ENCODE measurements at places on chromosomes 5 and 9.

- DNase-seq, result no peak
Measured at GRCh38 chr5:135851186-135851914, 16.9 kb downstream of the SLC25A48 start.

- DNase-seq, result no peak
Measured at GRCh38 chr9:113177251-113177650, 26.4 kb downstream of the SLC31A2 start.

DNA sequence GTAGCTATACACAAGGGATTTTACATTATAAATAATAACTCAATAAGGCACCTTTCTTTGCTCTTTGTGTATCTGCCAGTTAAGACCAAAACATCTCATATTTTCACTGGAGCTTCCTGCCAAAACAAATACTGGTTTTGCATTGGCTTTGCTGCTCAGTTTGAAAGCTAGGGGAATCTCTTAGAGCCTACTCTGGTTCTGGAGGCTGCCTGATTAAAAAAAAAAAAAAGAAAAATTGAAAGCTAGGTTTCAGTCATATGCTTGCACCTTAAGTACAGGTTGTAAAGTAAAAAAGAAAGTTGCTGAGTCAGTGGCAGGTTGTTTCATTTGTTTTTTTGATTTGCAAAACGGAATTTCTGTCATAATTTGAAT, 2.3 kb downstream of the DENND4C start:
- no peak for DNase-seq

DNA sequence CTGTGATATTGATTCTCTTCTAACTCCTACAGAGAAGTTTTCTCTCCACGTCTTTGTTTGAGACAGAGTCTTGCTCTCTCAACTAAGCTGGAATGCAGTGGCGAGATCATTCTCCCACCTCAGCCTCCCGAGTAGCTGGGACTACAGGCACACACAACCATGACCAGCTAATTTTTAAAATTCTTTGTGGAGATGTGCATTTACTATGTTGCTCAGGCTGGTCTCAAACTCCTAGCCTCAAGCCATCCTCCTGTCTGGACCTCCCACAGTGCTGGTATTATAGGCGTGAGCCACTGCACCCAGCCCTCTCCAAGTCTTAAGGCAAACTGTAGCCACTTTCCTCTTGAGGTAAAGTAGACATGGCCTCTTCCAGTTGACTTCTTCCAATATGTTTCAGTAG, 72.2 kb downstream of the SNX18 start:
- DNase-seq, result no peak

- no peak for DNase-seq
Measured at GRCh38 chr9:83182071-83182470, 119.1 kb upstream of the RASEF start.

DNA sequence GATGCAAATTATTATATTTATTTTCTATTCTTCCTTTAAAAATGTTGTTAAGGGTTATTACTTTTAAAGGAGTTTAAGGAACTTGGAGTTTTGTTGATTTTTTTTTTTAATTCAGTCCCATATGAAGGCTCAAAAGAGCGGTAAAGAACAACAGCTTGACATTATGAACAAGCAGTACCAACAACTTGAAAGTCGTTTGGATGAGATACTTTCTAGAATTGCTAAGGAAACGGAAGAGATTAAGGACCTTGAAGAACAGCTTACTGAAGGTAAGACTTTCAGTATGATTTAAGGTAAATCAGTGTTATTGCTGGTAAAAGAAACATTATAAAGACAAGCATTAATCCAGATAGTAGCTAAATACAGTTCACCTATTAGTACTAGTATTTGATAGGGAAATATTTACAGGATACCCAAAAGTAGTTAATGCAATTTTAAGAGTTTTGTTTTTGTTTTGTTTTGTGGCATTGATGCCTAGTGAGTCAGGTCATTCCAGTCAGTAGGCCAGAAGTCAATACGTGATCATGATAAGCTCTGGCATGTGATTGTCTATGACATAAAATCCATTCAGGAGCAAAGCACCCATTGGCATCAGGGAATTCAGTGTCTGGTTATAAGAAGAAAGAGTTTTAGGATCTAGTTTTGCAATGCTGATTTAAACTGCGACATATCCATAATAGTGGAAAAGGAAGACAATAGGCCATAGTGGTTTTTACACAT, 49.2 kb downstream of the CNTRL start:
- DNase-seq, result no peak

DNA sequence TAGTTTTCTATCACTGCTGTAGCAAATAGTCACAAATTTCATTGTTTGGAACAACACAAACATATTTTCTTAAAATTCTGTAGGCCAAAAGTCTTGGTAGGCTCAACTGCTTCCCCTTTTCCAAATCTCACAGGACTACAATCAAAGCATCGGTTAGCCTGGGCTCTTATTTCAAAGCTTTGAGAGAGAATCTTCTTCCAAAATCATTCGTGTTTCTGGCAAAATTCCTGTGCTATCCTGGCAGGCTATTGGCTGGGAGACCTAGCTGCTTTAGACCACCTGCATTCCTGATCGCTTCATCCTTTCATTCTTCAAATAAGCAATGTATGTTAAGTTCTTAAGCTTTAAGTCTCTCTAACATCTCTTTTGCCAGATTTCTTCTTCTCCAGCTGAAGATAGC, 629.8 kb upstream of the CDH18 start:
- DNase-seq, result no peak

DNA sequence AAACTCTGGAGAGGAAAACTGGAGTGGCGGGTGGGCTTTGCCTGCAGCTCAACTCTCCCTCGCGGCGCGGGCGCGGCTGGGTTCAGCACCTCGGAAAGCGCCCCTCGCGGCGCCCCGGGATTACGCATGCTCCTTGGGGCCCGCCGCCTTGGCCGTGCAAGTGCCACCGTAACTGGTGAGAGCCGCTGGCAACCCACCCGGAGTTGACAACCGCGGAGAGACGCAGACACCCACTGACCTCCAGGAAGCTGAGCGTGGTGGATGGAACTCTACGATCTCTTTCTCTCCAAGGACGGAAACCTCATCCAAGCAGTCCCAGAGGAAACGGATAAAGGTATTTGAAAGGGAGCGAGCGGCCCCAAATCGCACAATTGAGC, 194 bp upstream of the RXFP3 start:
- DNase-seq, result peak; percentile 16

- DNase-seq, result no peak
Measured at GRCh38 chr9:87386490-87387025, 111.1 kb upstream of the DAPK1 start.

DNA sequence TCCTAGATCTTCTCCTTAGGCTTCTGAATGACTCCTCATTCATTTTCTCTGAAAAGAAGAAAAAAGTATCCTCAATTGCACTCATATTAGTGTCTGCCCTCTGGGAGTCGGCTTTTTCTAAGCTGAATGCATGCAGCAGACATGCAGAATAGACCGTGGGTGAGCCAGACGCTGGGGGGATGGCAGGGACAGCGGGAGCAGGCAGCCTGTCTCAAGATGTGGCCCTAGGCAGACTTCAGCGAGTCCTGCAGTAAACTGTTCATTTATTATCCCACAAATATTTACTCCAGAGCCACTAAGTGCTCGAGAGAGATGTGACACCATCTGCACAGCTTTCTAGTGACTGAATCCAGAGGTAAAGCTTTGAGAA, 164.9 kb upstream of the RAI14 start:
- DNase-seq, result no peak

DNA sequence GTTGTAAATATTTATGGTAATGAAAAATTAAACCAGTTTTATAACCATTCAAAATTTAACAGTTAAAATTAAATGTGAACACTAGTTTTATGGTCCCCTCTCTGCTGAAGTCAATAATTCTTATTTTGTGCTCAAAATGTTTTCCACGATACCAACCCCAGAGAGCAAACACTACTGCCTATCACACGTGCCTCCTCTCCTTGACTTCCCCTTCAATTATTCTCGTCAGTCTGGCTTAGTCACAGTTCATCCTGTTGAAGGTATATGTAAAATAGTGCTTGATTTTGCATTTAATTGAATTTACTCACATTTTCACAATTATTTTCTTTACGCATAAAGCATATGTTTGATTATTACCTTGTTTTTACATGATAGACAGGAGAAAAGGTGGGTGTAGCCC, 148.8 kb downstream of the CCDC192 start:
- DNase-seq, result no peak

DNA sequence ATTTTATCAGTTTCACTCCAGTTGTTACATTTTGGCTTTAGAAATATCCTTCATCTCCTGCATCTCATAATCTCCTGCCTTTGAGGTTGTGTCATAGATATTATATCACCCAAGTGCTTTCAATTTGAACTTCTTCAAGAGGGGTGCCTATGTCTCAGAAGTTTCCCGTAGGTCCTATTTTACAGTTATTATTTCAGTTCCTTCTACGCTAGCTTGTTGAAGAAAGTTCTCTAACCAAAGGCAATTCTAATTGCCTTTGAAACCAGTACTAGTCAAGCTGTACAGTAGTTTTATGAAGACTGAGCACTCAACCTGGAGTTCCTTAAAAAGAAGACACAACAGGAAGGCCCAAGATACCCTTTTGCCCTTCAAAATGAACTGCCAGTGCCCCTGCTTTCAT, 116.4 kb downstream of the ZCCHC7 start:
- no peak for DNase-seq

DNA sequence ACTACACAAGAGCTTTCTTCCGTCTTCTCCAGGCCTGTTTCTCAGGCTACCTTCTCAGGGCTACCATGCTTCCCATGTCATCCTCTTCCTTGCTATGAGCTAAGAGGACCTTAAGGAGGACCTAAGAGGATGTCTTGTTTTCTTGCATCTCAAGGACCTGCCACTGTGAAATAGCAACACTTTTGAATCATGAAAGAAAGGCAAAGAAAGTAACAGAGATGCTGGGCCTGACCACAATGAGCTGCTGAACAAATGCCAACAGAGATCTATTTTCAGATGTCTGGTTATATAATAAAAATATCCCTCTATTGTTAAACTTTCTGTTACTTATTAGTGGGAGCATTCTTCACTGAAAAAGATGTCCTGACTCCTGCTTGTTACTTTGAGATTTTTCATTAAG, 36.7 kb upstream of the ANXA1 start:
- no peak for DNase-seq

- no peak for DNase-seq
Measured at GRCh38 chr9:100653643-100654334, 75.9 kb downstream of the CAVIN4 start.

DNA sequence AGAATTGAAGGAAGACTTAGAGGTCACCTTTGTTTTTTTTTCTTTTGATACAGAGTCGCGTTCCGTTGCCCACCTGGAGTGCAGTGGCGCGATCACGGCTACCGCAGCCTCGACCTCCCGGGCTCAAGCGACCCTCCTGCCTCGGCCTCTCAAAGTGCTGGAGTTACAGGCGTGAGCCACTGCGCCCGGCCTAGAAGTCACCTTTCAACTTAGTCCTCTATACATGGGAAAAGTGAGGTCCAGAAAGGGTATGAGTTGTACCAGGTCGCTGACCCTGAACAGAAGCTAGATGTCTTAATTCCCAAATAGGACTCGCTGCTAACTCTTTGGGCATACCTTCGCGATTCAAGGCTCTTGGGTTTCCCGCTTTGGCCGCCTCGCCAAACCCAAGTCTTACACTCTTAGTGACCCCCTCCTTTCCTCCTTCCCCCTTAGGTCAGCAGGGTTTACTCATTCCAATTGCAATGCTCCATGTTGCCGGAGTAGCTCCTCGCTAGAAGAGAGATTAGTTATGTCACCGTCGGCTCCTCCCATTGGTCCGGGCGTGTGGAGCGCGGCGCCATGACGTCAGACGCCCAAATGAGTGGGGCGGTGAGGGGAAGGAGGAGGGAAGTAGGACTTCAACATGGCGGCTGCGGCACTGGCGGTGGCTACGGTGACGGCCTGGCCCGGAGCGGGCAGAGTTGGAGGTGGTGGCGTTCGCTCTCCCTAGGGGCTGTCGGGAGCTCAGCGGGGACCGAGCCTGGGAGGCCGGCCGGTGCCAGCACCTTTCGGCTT, at the start of gene UBAP1:
Gene UBAP1 (plus strand): TSS at position 608 of the 777 bp plus-strand sequence. CDS start 41,872 bp downstream, outside the sequence.
- DNase-seq, result peak; percentile 92

- no peak for DNase-seq
Measured at GRCh38 chr9:116546711-116547581, 140.2 kb upstream of the TRIM32 start.

- DNase-seq, result peak; percentile 49
Measured at GRCh38 chr9:109903515-109904138, 123.6 kb downstream of the PALM2AKAP2 start.

DNA sequence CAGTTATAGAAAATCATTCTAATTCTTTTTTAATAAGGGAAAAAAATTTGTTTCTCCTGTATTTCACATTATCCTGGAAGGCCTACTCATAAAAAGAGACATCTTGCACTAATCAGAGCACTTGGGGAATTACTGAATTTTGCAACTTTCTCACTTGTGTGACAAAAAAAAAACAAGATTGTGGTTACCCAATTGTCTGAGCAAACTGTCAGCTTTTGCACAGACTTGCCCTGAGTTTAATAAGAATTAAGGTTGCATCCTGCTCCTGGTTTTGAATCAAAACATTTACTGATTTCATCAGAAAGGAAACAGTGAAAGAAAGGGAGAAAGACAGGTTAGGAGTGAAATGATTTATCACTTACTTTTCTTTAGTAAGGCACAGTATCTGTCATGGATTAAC, 10.6 kb upstream of the SH3RF2 start:
- no peak for DNase-seq

DNA sequence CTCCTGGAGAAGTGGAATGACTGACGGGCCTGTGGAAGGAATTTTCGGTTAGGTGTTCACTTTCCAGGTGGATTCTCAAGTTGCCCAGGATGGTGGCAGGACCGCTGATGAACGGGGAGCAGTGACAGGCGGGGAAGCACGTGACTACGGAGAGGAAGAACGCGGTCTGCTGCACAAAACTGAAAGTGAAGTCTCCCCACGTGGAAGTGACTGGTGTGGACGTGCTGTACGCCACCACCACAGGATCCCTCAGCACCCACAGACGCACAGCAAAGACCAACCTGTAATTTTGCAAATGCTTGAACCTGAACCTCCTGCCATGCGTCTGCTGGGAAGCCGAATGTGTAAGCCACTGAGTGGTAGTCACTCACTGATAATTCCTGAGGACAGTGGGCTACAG, 51.4 kb downstream of the RNF130 start:
- no peak for DNase-seq

GRCh38 chr5:180860273-180860886, 696 bp downstream of the ZFP62 start:
- DNase-seq, result peak; percentile 1

- no peak for DNase-seq
Measured at GRCh38 chr5:174751154-174752000, 27.0 kb downstream of the MSX2 start.

DNA sequence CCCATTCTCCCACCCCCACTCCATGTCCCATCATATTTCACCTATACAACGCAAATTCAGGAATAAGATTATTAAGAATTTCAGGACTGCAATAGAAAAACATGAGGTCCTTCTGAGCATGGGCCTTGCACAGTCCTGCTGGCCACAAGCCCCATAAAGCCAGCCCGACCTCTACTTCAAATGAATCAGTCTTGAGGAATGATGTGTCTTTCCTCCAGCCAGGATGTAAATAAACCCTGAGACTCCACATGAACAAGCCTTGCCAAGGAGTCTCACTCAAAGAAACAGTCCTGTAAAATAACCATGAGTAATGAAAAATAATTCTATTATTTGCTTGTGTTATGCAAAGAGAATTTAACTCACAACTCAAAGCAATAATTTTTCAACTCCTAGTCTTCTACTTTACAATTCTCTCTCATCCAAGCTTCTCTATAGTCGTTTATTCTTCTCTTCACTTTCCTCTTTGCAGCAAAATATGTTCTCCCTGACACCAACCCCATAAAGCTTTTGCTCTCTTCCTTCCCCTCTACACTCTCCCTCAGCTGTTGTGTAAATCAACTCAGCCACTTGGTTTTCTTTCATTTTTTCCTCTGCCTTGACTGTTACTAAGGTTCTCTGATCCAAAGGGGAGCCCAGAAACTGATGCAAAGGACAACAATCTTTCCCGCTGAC, 140.1 kb upstream of the MOCS2 start:
- no peak for DNase-seq
